ENCODE measurements at places on chromosomes 2 and 18.

GRCh38 chr2:23901966-23902846 is 24.7 kb downstream of the ATAD2B start:
- no peak for DNase-seq

GRCh38 chr18:23876921-23877320 is 137.6 kb upstream of the TTC39C start:
- DNase-seq: no peak

- DNase-seq: no peak
Measured at GRCh38 chr2:222671259-222672067, at the start of gene MOGAT1. Gene MOGAT1 (plus strand): TSS chr2:222671658. CDS start chr2:222671786, 128 bp downstream.

- no peak for DNase-seq
Measured at GRCh38 chr2:36371928-36372391, 16.4 kb downstream of the CRIM1 start.

DNA sequence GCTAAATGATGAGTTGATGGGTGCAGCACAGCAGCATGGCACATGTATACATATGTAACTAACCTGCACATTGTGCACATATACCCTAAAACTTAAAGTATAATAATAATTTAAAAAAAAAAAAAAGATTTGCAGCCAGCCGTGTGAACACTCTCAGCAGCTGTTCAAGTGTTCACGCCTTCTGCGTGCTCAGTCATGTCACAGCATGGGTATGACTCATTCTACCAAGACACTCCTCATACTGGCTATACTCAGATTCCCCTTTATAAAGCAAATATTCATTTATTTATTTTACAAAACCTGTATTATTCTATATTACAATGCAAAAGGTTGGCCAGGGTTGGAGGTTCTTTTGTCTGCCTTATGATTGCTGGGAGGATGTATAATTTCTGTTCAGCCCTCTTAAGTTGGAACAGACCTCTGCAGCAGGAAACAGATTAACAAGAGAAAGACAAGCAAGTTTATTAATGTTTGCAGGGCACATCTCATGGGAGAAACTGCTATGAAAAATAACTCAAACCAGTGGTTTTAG is 1230.6 kb upstream of the CHAC2 start:
- DNase-seq: peak; percentile 65

DNA sequence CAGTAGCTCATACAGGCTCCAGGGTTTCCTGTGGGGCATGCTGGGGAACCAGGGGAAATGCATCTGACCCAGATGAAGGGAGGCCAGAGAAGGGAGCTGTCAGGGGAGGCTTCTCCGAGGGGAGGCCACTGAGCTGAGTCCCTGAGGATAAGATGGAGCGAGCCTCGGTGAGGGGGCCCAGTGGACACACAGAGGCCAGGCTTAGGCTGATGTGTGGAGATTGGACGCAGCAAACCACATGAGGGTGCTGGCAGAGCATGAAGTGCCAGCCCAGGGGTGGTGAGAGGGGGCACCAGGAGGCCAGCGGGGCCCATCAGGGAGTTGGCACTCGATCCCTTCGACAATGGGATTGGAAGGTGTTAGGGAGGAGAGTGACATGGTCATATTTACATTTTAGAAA is 235.0 kb downstream of the KLHL29 start:
- DNase-seq: no peak

DNA sequence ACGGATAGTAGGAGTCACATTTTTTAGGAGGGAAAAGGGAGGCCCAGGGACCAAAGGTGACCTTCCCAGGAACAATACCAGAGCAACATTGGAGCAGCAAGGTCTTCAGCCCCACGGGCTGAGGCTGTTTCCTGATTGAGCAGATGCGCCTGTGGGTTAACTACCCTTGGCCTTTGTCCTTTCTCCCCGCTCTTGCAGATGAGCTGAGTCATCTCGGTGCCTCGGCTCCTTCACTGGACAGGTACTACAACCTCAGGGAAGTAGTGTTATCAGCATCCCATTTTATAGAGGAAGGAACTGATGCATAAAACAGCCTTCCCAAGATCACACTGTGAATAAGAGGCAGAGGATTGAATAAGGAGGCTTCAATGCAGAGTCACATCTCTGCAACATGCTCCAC is 43.5 kb downstream of the DHRS9 start:
- no peak for DNase-seq

GRCh38 chr2:134124047-134124753 is 129.7 kb upstream of the MGAT5 start:
- no peak for DNase-seq

- no peak for DNase-seq
Measured at GRCh38 chr2:128465246-128466170, 146.8 kb upstream of the HS6ST1 start.

DNA sequence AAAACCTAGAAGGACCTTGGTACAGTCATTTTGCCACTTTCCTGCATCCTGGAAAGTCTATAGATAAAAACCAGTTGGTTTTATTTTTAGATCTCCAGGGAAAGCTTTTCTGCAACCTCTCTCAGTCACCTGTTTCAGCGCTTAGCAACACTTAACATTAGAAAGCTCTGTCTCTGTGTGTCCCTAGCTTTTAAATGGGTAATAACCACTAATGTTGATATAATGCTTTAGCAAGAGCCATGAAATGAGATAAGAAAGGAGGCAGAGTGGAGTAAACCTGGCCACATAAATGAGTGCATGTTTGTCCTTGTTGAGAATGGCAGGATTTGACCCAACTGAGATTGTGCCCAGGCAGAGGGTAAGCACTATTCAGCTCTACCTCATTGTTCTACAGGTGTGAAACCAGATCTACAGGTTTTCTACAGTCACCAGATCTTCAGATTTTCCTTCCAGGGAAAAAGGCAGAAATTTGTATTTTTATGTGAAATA is 44.8 kb downstream of the MARCHF4 start:
- no peak for DNase-seq

GRCh38 chr2:212242724-212243123 is 295.9 kb downstream of the ERBB4 start:
- no peak for DNase-seq

DNA sequence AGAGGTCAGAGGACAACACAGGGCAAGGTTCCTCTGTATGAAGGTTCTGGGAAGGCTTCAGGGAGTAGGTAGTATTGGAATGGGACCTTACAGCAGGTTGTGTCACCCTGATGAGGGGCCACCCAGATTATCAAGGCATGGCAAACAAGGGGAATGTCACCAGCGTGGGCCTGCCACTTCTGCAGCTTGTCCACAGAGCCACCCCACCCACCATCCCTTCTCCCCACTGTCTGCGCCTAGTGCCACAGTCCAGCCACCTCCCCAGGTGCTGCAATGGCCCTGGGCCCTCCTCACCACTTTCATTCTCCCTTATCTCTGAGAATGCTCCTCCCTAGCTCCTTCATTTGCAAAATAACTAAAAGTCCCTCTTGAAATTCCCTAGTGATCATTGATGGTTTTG is 170.3 kb downstream of the TTC32 start:
- no peak for DNase-seq

All from brain pericyte (primary cell).